Skeletal muscle cell (primary cell): ENCODE measurements at places on chromosomes 11 and 22.

GRCh38 chr11:27171376-27171958 is 130.9 kb downstream of the BBOX1 start:
- DNase-seq: no peak

DNA sequence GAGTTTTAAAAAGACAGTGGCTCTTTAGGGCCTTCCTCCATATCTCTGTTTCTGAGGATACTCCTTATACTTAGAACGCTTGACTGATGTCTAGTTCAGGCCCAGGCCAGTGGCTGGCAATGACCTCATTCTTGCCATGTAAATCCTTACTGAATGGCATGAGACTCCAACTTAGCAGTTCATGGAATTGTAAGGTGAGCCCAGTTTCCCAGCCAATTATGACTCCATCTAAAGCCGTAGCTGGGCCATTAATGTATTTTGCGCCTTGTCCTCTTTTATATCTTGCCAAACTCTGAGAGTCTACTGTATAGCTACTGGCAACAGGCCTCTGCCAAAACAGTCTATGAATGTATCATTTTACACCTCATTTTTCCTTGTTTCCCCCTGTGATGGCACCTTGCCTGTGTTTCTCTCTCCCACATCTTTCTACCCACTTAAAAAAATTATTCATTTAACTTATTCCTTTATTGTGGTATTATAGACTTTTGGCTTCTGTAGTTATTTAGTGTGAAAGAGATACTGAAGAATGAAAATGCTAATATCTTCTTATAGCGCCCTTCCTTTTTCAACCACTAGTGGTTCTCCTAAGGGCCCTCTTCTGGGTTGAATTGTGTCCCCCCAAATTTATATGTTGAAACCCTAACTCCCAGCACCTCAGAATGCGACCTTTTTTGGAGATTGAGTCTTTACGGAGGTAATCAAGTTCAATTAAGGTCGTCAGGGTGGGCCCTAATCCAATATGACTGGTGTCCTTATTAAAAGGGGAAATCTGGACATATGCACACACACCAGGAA is 67.4 kb downstream of the ZNRF3 start:
- DNase-seq: no peak

- DNase-seq: no peak
Measured at GRCh38 chr11:45262900-45263299, 23.2 kb downstream of the SYT13 start.

- no peak for DNase-seq
Measured at GRCh38 chr22:26708256-26709009, 51.0 kb downstream of the MIAT start.
